ENCODE measurements at places on chromosomes 7 and 10.

- no peak for DNase-seq
Measured at GRCh38 chr7:157002819-157003421, 7.5 kb downstream of the MNX1 start.

DNA sequence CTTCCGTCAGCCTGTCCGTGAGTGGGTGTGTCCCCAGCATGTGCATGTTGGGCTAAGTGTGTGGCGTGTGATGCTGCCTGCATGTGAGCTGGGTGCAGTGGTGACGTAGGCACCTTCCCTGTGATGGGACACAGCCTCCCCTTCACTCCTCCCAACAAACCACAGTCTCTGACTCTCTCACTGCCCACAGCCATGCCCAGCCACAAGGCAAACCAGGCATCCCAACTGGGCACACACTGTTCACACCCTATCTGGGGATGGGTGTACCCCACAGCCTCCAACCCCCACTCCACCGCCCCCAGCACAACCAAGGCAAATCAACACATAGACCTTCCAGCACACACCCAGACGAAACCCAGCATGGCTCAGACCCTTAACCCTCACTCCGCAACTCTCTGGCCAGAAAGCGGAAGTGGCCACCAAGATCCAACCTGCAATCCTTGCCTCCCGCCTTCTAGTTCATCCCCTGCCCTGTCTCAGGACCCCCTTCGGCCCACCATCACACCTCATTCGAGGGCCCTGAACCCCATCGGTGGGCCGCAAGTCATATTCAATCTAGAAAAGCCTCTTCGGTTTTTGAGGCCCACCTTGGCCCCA lies 10.4 kb downstream of the PSD start:
- peak; percentile 22 for DNase-seq

- DNase-seq, result no peak
Measured at GRCh38 chr7:124452186-124452585, 313.4 kb downstream of the GPR37 start.

GRCh38 chr7:15922002-15922401 lies 235.5 kb upstream of the MEOX2 start:
- no peak for DNase-seq

DNA sequence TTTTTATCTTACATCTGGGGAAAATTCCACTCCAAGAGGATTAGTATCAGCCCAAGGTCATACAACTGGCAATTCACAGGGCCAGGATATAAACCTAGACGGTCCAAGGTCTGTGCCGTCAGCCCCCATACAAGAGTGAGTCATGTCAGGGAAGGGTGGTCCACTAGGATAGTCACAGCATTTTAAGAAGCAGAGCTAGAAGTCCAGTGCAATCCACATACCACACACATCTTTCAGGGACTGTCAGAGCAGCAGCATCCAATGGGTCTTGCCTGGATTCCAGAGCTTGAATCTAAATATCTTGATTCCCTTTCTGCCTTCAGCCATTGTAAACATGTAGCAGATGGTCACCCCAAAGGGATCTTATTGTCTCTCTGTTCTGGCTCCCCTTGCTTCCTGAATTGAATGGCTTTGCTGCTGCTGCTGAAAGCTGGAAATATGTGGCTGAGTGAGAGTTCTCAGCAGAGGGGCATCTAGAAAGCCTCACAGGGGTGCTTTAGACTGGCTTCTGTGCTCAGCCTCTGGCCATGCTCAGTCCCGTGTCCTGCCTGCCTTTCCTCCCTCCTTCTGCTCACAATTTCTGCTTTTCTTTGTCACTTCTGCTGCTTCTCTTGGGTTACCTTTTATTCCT lies 9.9 kb upstream of the OR6V1 start:
- no peak for DNase-seq

GRCh38 chr10:22246680-22247391 lies 29.0 kb upstream of the EBLN1 start:
- DNase-seq, result no peak

DNA sequence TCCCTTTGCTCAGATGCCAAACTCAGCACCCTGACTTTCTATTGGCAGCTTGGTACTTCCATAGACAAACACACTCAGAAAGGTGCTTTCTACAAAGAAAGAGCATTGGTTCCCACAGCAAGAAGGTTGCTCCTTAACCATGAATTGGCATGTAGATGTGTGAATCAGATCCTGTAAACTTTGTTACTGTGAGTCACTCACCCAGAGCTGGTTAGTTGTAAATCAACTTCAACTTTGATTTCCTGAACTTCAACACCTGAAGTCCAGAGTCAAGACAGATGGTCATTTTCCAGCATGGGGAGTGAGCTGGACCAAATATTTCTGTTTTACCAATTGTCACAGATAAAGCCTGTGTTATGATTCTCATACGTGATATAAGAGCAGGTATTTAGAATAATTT lies 797.2 kb downstream of the TNS3 start:
- DNase-seq, result no peak

- no peak for DNase-seq
Measured at GRCh38 chr7:54757711-54758110, 1.3 kb downstream of the SEC61G start.

GRCh38 chr7:121582258-121582657 lies 186.2 kb upstream of the FAM3C start:
- DNase-seq, result no peak

GRCh38 chr10:43365001-43365400 lies 6.4 kb upstream of the FXYD4 start:
- DNase-seq, result no peak

GRCh38 chr7:84104826-84105225 lies 89.8 kb downstream of the SEMA3A start:
- DNase-seq, result no peak

DNA sequence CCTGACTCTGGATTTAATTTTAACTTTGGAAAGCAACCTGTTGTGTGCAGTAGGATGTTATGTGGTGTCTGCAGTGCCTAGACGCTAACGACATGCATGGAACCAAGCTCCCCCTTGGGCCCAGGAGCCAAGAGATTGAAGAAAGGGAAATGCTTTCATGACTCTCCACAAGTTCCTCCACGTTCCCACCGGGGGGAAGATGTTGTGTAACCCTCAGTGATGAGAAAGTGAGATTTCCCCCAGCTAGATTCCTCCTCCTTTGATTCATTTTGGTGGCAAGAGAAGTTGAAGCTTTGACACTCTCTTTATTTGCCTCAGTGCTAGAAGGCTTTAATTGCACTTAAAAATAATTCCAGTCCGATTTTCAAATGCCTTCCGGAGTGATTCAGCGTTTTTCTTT lies 157.9 kb upstream of the INSYN2A start:
- no peak for DNase-seq

GRCh38 chr7:84139986-84140729 lies 54.4 kb downstream of the SEMA3A start:
- no peak for DNase-seq

GRCh38 chr7:124295289-124295688 lies 262.4 kb upstream of the TMEM229A start:
- DNase-seq, result no peak

DNA sequence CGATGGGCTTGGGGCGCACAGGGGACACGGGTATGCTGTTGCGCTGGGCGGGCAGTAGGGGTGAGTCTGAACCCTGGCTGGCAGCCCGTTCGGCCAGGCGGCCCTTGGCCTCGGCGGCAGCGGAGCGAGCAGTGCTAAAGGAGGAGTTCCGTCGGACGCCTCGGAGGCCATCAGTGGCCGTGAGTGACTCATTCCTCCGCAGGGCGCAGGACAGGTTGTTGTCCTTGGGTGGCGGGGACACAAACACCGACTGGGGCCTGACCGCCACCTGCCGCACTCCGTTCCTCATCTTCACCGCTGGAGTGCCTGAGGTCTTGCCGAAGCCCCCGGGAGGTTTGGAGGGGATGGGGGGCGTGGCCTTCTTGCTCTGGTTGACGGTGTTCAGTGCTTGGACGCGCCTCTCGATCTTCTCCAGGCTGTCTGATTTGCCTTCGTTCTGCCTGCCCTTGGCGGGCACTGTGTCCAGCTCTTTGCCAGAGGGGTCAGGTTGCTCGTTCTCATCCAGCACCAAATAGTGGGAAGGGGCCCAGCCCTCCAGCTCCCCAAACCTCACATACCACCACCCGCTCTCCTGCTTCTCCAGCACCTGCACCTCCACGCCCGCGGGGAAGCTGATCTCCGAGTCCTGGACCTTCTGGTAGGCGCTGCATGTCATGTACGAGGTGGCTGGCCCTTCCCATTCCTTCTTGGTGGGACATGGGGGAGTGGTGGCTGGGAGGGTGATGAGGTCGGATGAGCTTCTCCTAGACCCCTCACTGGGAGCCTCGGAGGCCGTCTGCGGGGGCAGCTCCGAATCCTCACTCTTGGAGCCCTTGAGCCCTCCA lies 108.7 kb downstream of the NEURL1 start:
- DNase-seq, result no peak

GRCh38 chr7:2545746-2546425 lies 9.4 kb downstream of the BRAT1 start:
- no peak for DNase-seq

DNA sequence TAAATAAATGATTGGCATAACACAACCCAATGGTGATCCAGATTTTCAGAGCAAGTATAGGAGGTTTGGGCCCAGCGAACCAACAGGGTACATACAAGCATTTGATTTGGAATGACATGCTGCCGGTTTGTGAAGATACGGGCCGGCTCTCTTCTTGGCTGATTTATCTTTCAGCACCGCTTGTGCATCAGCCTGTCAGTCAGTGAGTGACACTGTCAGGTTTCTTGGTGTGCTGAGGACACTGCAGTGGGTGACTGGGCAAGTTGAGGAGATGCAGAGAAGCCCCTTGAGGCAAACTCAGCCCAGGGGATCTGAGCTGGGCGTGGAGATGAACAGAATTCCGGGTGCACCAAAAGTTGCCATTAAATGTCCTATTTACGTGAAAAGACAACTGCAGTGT lies 194.5 kb downstream of the SNX10 start:
- DNase-seq, result no peak

GRCh38 chr7:101156277-101156676 lies 2.0 kb downstream of the AP1S1 start:
- DNase-seq, result no peak

DNA sequence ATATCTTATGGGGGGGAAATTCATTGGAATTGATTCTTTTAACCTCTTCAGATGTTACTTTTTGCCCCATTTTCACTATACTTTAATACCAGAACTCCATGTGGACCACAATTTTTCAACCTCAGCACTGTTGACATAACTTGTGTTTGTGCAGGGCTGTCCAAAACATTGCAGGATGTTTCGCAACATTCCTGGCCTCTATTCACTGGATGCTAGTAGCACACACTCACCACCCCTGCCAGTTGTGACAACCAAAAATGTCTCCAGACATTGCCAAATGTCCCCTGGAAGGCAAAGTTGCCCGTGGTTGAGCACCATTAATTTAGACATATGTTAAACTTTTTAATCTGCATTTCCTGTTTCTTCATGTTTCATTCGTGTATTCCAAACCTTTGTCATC lies 234.7 kb downstream of the GFRA1 start:
- no peak for DNase-seq

GRCh38 chr7:145729691-145730090 lies 386.9 kb upstream of the CNTNAP2 start:
- no peak for DNase-seq

DNA sequence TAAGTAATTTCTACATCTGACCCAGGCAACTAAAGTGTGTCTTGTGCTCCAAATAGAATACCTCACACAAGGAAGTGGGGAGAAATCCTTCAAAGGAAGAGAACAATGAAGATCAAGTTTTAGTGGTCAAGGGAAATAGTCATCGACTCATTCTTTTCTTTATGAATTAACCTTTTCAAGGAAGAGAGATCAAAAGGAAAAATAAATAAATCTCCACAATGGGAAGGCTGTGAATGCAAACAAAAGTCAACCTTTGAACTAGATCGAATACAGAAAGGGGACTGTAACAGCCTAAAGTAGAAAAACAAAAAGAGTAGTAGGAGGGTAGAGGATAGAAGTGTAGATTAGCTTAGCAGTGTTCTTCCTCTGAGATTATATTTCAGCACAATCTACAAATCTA lies 274.6 kb upstream of the COBL start:
- DNase-seq, result no peak

GRCh38 chr7:19248115-19248514 lies 102.9 kb upstream of the FERD3L start:
- no peak for DNase-seq

- no peak for DNase-seq
Measured at GRCh38 chr10:30151581-30152389, 92.4 kb upstream of the JCAD start.

GRCh38 chr10:79057481-79058275 lies 11.1 kb upstream of the ZMIZ1 start:
- DNase-seq, result peak; percentile 23

DNA sequence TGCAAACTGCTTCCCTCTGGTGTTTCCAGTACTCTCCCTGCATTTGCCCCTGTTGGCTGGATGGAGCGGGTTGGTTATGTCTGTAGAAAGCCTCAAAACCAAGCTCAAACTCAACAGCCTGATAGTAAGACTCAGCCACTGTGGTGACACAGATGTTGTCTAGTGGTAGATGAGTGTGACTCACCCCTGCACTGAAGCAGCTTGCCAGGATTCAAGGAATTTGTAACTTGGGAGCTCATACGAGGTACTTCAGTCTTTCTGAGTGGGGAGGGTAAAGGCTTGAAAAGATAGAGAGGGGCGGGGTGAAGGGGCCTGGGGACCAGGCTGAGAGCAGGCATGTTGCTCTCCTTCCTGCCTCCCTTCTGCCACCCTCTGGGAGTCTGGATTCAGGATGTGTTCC lies 22.9 kb upstream of the AQP1 start:
- no peak for DNase-seq

GRCh38 chr10:28494420-28494819 lies 38.5 kb upstream of the WAC start:
- no peak for DNase-seq

DNA sequence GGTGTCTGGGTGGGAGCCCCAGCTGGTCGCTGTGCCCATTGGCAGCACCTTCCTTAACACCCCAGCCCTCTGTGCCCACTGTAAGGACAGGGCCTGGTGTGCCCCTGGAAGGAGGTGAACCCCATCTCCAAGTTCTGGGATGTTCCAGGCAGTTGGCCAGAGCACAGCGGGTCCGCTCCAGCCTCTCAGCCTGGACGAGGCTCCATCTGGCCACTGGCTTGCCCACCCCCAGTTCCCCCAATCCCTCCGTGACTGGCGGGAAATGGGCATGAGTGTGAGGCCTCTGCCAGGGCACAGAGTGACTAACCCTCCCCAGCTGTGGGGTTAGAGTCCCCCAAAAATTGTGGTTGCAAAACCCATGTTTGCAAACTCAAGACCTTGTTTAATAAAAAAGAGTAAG lies 15.6 kb downstream of the GRIFIN start:
- no peak for DNase-seq

All from lower lobe of right lung (tissue), 2 donors.